ENCODE measurements at places on chromosomes 3 and 15.

- no peak for DNase-seq
These were observed 23.6 kb upstream of the CADPS start for GRCh38 chr3:62898530-62899496.

GRCh38 chr3:182937293-182938051, 42.9 kb downstream of the DCUN1D1 start:
- no peak for DNase-seq

GRCh38 chr15:101049856-101050622, 130.9 kb downstream of the LRRK1 start:
- no peak for DNase-seq

- DNase-seq, result peak; percentile 75
These were observed 6.3 kb downstream of the LRRC31 start for GRCh38 chr3:169863458-169863899.

- DNase-seq, result no peak
These were observed 18.6 kb downstream of the PIK3R4 start for GRCh38 chr3:130728037-130728436.

GRCh38 chr3:167102071-167102470, 278.0 kb downstream of the ZBBX start:
- peak; percentile 14 for DNase-seq

DNA sequence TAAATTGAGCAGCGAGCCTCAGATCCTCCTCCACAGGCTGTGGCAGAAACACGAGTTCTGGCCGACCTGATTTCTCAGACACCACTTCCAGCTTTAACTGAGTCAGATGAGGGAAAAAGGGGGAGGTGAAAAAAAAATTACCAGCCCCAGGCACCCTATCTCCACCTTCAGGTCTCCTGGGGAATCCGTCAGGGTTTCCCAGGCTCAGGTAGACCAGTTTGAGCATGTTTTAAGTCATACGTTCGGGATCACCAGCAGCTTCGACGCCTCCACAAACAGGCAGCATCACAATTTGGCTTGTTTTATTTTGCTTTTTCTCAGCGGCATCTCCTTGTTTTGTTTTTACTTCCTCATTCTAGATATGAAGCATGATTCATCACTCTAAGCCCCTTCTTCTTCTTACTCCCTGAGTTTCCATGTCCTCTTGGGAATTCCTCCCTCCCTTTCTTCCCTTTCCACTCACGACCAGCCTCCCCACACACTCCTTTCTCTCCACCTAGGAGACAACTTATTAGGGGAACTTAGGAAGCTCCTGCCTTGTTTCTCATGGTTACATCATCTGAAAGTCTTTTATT, 190.1 kb downstream of the ZNF621 start:
- DNase-seq, result no peak

DNA sequence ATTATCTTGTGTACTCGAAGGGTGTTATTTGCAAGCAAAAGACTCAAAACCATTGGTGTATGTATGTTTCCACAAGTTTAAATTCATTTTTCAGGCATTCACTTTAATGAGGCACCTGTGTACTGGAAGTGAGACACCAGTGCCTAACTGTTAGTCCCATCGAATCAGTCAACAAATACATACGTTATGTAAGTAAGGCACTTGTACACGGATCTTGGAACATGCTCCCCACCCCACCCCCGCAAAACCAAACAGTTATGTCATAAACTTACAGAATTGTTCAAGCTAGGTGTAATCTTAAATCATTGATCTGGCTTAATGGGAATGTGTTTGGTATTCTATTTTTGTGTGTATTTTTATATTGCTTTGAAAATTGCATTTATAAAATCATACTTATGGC, 17.1 kb downstream of the LRRC28 start:
- no peak for DNase-seq

DNA sequence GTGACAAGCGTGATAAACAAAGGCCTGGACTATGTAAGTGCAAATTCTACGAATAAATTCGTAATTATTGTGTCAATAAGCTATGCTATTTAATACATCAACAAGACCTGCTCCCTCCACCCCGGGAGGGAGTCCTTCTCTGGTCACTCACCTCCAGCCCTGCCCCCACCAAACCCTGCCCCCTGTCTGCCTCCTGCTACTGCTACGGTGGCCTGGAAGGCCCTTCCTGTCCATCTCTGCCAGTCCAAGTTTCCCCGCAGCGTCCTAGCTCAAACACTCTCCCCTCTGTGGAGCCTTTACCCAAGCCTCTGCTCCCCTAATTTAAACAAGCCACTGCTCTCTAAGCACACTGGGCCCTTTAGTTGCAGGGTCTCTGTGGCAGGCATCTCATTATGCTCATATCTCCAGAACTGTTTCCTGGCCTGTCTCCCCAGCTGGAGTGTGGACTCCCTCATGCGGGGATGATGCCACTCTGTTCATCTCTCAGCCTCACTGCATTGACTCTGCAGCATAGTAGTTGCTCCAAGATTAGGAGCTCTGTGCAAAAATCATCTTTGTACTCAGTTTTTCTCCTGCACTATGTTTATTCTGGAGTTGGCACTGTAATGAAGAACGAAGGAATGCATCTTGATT, 241.2 kb downstream of the NTRK3 start:
- no peak for DNase-seq

DNA sequence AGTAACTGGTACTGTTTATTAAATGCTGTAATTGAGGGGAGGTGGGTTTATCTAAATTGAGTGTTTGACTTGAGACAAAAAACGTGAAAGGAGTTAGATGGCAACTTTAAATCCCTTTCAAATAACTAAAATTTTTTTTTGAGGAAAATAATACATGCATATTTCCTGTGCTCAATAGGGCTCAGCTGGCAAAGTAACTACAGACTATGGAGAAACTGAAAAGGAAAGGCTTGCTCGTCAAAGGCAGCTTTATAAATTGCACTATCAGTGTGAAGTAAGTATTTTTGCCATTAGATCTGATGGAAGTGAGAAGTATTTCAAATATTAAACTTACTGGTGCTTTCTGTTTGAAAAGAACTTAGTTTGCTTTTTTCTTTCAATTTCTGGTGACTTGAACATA, 72.2 kb downstream of the DZIP3 start:
- DNase-seq, result no peak

DNA sequence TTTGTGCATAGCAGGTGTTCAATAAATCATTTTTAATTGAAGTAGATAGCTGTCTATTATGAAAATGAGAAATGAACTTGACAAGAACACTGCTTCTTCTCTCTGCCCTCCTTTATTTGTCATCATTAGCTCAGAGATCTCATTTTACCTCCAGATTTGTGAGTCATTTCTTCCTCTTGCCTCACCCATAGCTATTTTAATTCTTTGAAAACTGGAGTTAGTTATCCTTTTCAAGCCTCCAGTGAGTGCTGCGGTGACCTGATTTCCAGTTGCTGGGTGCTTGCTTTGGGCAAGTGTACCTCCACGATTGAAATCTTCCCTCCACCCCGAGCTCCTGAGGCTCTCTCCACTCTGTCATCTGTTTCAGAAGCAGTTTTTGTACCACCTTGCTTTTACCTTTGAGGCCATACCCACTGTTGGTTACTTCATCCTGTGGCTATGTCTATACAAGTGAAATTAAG, 114.6 kb downstream of the NFKBIZ start:
- no peak for DNase-seq

DNA sequence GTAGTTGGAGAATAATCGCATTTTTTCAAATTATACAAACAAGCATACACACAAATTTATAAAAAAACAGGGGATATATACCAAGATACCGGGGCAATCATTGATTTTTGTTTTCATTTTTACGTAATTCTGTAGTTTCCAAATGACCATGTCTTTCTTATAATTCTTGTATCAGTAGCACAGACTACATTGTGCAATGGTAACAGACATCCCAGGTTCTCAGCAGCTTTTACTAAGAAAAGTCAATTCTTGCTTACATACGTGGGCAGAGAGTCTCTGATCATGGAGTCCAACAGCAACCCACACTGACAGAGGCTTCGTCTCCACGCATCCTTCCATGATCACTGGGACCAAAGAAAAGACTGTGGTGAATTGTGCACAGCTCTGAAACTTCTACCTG, 441.3 kb downstream of the TBL1XR1 start:
- no peak for DNase-seq

GRCh38 chr3:78880603-78881461, 887.0 kb downstream of the ROBO1 start:
- no peak for DNase-seq

GRCh38 chr3:185852635-185853034, 27.8 kb upstream of the IGF2BP2 start:
- DNase-seq, result no peak

GRCh38 chr3:55343486-55344357, 143.4 kb downstream of the WNT5A start:
- DNase-seq, result no peak

DNA sequence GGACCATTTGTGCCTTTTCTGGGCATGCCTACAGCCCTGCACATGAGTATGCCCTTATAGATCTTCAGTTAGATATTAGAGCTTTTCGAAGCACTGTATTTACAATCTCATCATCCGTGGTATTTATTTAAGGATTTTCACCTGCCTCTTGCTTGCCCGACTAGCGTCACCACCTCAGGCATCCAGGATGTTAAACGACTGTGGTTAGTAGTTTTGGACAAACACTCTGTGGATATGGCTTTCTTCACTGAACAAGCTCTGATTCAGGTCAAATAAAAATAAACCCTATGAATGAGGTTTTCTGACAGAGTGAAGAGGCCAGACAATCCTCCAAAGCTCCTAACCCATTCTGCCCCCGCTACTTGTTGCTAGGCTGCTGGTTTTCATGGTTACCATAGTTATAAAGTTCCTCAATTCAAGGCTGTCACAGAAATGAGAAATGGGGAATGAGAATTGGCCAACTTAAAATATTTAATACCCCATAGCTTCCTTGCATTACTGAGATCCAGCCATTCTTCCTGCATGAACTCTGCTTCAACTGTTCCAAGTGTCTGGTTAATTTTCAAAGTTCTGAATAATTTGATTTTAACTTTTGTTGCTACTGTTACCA, 440.1 kb downstream of the GABRG3 start:
- no peak for DNase-seq

DNA sequence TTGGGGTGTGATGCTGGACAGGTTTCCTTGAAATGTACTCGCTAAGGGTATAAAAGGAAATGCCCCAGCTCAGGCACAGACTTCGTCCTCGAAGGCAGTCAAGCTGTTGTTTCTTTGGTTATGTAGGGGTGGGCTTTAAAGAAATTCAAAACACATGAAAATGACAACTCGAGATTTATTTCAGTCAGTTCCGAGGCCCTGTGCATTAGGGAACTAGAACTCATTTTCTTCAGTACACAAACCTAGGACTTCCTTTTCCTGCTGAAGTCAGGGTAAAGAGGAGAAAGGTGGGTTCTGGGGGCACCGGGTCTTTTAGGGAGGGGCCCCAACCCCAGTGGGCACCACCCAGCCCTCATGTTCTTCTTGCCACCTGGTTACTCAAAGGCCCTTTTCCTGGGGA, 7.7 kb downstream of the CCR9 start:
- DNase-seq, result no peak

GRCh38 chr15:64422697-64423096, 35.1 kb downstream of the TRIP4 start:
- DNase-seq, result no peak

DNA sequence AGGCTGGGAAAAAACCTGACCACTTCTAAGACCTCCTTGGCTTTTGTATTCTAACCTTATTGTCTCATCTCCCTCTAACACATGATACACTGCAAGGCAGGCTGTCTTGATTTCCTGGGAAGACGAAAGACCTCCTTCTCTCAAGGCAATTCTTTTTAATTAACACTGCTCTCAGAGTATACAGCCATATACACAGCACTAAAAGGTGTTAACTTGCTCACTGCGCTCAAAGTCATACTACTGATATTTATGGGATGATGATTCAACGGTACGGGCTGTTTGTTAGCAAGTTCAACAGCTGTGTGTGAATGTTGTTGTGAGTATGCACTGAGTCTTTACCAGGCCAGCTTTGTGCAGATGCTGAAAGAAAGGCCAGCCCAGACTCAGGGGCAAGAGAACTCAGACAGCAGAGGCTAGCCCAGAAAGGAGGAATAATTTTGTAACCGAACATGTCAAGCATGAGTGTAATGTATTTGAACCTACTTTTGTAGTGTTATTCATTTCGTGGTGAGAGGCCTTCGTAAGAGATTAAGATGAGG, 229.9 kb downstream of the IL5RA start:
- no peak for DNase-seq

GRCh38 chr3:114362815-114363214, 69.0 kb downstream of the TIGIT start:
- peak; percentile 14 for DNase-seq

- DNase-seq, result no peak
These were observed 25.4 kb upstream of the ALPK3 start for GRCh38 chr15:84791763-84792162.

- no peak for DNase-seq
These were observed 319.5 kb downstream of the C3orf38 start for GRCh38 chr3:88469216-88469615.

DNA sequence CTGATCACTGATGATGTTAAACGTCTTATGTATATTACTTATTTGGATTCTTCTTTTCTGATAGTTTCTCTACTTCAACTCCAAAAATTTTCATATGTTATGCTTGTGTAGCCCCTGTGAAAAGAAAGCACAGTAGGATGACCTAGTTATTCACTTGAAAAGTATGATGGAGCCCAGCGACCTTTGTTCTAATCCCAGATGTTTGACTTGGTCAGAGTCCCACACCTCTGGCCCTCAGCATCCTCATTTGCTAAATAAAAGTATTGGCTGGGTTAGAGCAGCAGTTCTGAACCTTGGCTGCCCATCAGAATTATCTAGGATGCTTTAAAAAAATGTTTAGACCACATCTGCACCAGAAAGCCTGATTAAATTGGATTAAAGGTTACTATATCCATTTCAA, 173.7 kb downstream of the ATG7 start:
- no peak for DNase-seq

DNA sequence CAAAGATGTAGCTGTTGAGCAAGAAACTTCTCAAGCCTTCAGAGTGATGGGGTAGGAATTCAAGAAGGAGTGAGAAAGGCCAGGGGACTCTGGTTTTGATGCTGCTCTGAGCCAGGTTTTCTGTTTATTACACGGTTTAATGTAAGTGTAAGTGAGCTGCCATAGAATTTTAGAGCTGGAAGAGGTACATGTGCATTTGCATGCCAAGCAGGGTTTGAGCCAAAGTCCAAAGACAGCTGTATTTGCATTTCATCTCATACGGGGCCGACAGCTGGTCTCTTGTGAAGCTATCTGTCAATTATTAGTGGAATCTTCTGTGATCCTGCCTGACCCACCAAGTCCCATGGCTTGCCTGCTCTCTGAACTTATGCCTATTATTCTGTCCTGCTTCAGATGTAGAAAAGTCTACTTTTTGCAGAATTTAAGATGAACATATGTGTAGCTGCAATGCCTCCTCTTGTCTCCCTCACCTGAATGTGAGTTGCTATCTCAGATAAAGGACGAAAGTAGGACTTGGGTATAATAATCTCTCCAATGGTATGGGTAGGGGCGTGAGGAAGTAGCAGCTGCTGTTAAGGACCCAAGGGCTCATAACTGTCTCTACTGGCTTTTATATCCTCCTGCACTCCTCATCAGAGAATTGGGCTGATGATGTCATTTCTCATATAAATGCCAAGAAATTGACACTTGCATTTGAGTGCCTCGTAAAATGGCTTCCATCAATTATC, 160.0 kb downstream of the SQOR start:
- no peak for DNase-seq

Measured in HEK293T (cell line).